ENCODE measurements at places on chromosomes 5 and 9.
A peak's percentile ranks its signal among the peaks of the same experiment; 100 is the strongest.

DNA sequence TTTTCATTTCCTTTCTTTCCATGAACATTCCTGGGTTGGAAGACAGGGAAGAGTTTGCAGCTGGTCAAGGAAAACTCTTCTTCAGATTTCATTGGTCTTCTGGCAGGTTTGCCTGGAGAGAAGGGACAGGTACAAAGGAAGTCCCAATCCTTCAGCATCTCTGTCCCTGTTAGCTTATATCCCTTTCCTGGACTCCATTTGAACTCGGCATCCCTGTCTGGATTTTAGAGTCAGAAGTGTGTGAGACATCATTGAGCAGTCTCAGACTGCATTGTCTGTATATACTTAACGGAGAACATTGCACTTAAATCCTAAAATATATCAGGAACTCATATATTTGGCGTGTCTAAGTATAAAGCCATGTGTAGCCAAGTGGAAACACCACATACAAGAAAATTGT lies 54.9 kb downstream of the ADGRV1 start:
- DNase-seq, result no peak

DNA sequence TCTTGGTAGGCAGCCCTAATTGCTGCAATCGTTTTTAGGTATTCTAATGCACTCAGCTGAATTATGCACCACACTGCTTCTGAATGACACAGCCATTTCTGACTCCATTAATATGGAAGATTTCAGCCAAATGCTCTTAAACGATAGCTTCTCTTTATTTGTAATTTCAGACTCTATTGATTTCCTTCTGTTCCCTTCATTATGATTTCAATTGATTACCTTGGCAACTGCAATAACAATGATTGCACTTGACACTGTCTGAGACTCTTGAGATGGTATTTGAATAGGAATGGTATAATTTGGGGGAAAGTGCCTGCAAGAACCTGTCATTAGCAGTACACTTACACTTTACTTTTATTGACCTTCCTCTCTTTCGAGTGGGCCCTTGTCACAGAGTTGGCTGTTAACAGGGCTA lies 296.1 kb upstream of the DMAC1 start:
- peak; percentile 72 for DNase-seq

- DNase-seq, result no peak
Measured at GRCh38 chr5:32501071-32502002, 56.8 kb upstream of the ZFR start.

GRCh38 chr5:138949988-138950387 lies 74.9 kb upstream of the LRRTM2 start:
- DNase-seq, result no peak

DNA sequence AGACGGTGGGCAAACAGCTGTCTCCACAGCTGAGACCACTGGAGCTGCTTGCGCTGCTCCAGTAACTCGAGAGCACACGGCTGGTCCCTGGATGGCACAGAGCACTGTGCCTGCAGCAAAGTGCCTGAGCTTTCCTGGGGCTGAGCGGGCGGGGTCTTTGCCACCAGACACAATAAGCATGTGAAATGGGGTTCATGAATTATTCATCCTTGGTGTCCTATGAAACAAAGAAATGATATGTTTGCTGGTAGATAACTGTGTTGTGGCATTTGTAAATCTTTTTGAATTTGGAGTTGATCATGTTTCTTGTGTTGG lies 151.7 kb upstream of the MPDZ start:
- no peak for DNase-seq

DNA sequence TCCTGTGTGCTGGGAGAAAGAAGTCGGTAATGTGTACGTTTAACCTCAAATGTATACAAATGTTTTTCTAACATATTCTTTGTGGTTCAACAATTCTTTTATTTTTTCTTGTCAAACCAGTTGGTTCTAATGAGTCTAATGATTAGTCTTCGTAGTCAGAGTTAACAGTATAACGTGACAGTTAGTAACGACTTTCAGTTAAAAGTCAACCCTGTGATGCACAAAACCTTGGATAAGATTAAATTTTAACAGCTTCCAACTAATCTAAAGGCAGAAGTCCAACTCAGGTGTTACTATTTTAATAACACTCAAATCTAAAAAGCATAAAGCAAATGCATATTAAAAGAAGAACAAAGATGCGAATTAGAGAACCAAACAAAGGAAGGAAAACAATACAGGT lies 47.0 kb downstream of the SEMA6A start:
- no peak for DNase-seq

DNA sequence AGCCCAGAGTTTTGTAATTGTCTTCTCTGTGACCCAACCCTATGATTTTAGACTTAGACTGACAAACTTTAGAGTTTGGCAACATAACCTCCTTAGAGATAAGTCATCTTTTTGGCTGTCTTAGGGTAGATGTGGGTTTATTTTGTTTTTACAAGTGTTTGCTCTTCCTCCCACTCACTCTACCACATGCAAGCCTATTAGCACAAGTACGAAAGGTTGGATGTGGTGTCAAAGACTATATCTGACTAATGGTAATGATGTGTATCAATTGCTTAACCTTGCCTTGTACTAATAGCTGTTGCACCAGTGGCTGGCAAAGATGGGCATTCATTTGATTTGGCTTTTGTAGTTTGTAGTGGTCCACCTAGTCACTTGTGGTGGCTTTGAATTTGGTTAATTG lies 46.5 kb downstream of the SLC25A46 start:
- no peak for DNase-seq

GRCh38 chr5:59348189-59348588 lies 545.3 kb downstream of the PDE4D start:
- DNase-seq, result no peak

DNA sequence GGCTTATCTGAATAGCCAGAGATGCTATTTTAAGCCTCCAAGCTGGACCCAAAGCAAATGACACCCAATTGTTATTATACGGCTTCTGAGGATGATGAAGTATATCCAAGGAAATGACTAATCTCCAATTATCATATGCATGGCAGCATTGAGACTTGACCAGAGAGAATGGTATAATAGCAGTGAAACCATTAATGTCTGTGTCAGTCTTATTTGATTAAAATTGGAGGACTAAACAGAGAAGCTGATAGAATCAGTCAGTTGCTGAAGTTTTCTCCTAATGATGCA lies 200.5 kb downstream of the EFNA5 start:
- no peak for DNase-seq

GRCh38 chr9:93091453-93092081 lies 4.5 kb upstream of the CARD19 start:
- DNase-seq, result no peak

All from NCI-H187 (cell line).